ENCODE measurements at places on chromosomes 7 and 10.

GRCh38 chr7:83640240-83640639, 8.7 kb downstream of the SEMA3E start:
- no peak for DNase-seq

DNA sequence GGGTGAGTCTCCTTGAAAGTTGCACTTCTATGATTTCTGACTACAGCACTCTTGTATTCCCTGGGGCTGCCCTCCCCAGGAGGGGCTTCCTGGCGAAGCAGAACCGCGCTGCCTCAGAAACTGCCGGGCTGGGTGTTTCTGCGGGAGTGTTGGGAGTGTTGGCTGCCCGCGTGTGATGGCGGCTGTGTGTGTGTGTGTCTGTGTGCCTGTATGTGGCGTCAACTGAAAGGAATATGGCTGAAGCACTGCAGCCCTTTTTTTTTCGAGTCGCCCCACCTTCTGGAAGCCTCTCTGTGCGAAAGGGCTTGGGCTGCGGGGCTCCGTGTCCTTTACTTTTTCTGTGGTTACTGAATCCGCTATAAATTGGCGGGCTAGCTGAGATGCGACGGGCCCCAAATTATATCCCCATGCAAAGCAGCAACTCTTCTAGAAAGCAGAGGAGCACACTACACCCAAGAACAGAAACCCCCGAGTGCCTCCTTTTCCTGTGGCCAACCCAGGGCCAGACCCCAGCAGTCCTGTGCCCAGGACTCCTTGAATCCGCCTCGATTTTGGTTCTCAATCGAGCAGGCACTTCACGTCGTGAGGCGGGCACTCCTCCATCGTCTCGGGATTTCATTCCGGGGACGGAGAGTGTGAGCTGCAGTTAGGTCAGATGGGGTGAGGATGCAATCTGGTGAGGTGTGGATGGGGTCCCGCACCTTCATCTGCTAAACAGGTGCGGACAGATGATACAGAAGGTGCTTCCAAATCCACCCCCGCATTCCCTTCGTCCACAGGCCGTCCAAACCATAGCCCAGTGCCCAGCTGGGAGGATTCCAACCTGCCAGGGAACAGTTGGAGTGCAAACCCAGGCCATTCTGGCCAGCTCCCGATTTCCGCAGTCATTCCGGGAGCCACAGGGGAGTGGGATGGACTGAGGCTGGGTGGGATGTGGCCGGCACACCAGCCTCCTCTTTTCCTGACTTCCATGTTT, 22.5 kb upstream of the ZNF273 start:
- no peak for DNase-seq

DNA sequence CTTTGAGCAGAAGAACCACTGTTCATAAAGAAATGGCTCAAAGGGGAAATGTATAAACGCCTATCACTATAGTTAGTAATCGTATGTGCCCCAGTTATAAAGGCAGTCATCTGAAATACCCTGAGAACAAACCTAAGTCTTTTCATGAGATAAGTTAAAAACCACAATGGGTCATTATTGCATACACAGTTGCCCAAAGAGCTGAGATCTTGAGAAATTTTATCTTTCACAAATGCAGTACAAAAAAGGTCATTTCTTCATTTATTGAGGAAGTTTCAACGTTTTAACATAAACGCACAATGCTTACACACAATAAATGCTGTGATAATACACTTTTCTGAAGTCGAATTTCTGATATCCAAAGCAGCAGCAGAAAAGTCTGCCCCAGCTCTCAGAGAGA, 114.4 kb downstream of the MICU1 start:
- no peak for DNase-seq

- DNase-seq = no peak
Measured at GRCh38 chr10:83432261-83433045, 706.9 kb upstream of the GHITM start.

DNA sequence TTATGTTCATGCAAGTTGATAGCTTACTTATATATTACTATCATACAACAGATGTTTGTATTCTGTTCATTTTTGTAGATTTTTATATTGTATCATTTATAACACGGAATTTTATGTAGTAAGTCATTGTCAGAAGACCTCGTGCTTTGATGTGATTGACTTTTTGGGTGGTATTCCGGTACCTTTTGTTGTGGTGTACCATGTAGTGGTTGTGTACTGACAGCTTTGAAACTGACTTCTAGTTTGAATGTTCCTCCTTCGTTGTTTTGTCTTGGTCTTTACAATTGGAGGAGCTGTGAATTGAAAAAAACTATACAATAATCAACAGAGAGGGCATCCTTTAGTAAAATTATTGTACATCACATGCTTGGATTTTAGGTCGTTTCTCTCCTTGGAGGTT, 61.5 kb downstream of the WAC start:
- no peak for DNase-seq

DNA sequence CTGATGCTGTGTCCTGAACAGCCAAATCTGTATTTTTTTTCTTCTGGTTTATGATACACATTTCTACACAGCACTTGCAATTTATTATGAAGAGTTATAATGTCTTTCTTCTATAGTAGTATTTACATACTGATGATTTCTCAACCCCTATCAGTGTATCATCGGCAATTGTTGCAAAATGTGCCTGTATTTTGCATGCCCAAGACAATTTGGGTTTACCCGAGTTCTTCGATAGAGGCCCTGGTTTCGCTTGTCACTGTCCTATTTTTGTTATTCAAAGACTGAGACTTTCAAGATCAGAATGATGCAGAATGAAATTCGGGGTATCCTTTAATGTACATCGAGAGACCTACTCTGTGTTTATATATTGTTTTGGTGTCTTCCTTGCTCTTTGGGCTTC, 184.5 kb upstream of the PRSS58 start:
- no peak for DNase-seq

All from activated CD4-positive, alpha-beta T cell treated with anti-CD3 and anti-CD28 coated beads, Interleukin-2, amount 50 U/mL, for 24 hours (primary cell).